ENCODE measurements at places on chromosomes 5 and 9. TPM values are rescaled to one million over a fixed set of nuclear protein-coding genes. Genes with fewer than 3 reads are reported as not detected.

BTNL8 gene
- polyA plus RNA-seq, result not detected

DNA sequence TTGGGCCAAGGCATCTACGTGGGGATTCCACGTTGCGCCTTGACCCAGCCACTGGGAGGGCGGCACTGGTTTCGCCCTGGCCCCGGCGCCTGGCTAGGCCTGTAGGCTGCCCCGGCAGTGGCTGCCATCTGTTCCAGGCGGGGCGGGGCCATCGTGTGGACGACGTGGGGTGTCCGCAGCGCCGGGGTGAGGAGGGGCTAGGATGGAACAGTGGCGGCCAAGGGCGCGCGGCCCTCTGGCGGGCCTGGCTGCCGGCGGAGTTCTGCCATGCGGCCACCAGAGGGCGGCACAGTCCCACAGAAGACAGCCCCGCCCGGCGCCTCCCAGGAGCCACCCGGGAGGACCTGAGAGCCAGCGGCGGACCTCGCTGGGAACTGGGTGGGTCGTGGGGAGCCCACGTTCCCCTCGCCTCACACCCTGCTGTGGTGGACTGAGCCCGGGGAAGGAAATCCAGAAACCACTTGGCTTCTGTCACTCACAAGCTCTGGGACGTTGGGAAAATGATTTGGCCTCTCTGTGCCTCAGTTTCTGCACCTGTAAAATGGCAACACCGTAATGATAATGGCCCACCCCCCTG lies 22.6 kb upstream of the RAPGEF1 start:
- peak; percentile 53 for DNase-seq

SLC36A2 gene
- polyA plus RNA-seq, result 1.2 TPM

WDR70 gene
- polyA plus RNA-seq, result 24.7 TPM

TAF11L5 gene
- not detected for polyA plus RNA-seq

DNA sequence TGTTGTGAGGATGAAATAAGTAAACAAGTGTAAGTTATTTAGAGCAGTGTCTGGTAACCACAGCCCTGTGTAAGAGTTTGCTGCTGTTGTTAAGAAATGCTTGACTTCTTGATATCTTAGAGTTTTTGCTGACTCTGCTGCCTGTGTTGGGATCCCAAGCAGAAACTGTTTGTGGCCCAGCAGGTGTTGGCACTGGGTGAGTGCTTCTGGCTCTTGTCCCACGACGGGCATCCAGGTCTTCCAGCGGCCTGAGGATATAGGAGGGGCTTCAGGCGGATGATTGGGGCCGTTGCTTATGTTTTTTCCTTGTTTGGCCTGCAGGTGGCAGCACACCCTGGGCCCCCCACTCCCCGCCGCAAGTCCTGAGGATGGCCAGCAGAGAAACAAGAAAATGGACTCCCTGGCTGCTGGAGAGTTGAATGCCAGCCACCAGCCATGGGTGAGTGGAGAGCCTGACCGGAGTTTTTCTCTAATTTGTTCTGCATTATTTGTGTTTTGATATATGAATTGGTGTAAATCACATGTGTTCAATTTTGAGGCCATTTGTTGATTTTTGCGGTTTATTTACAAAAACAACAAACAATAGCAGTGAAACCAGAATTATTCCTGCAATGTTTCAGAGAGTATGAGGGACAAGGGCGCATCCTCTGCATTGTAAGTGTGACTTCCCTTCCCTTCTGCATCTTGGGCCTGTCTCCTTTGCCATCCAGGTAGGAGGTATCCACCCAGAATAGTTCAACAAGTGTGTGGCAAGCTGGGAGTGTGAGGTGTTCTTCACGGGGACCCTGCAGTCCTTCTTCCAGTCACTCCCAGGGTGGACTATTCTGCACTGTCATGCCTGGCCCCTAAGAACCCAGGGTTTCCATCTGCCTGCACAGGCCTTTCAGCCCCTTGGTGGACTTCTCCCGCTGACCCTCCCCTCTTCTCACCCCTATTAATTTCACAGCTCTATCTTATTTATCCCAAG lies 50.3 kb downstream of the SLC22A5 start:
- DNase-seq, result peak; percentile 73

- DNase-seq, result no peak
Measured at GRCh38 chr9:26975728-26976707, 19.8 kb downstream of the IFT74 start.

- DNase-seq, result no peak
Measured at GRCh38 chr9:124309667-124310084, 51.9 kb downstream of the NEK6 start.

C5orf63 gene
- 6.9 TPM for polyA plus RNA-seq

DNA sequence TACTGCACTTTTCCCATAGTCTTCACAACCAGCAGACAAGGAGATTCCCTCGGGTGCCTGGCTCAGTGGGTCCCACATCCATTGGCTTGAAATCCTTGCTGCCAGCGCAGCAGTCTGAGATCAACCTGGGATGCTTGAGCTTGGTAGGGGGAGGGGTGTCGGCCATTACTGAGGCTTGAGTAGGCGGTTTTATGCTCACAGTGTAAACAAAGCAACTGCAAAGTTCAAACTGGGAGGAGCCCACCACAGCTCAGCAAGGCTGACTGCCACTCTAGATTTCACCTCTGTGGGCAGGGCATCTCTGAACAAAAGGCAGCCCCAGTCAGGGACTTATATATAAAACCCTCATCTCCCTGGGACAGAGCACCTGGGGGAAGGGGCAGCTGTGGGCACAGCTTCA lies 512.3 kb upstream of the MPDZ start:
- DNase-seq, result no peak

CCL27 gene
- 0.45 TPM for polyA plus RNA-seq

DNA sequence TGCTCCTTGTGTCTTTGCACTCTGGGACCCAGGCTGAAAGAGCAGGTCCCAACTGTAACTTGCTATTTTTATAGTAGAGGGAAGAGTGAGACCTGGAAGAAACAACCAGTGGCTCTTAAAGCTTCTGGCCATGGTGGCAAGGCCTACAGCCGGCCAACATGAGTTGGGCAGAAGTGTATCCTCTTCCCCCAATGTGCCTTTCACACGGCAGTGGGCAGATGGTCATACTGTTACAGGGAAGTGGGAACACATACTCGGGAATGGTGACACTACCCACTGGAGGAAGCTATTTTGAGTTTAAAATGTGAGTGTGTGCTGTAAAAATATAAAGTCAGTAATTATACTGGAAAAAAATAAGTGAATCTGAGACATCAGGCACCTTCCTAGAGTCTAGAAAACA lies 116.0 kb downstream of the MVB12B start:
- DNase-seq, result no peak

- DNase-seq, result no peak
Measured at GRCh38 chr9:130428086-130428665, 16.6 kb upstream of the ASS1 start.

GRCh38 chr9:137441289-137441934 lies at the start of gene ENTPD8:
Gene ENTPD8 (minus strand): TSS chr9:137441357. CDS start chr9:137438285, 3,072 bp downstream.
- peak; percentile 26 for DNase-seq

SPTLC1 gene
- 17.1 TPM for polyA plus RNA-seq
